NCI-H748 treated with DMSO at 0.1 percent for 48 hours (cell line): ENCODE measurements at places on chromosomes 16 and 17.

GRCh38 chr16:71473891-71474290 is 11.8 kb upstream of the ZNF23 start:
- no peak for DNase-seq

GRCh38 chr17:39973496-39973895 is 7.1 kb upstream of the PSMD3 start:
- DNase-seq, result no peak

GRCh38 chr16:19119564-19119963 is 5.8 kb downstream of the ITPRIPL2 start:
- no peak for DNase-seq

GRCh38 chr16:71353736-71354135 is 4.8 kb upstream of the CALB2 start:
- DNase-seq, result no peak

GRCh38 chr17:55756689-55757088 is 5.8 kb downstream of the PCTP start:
- no peak for DNase-seq

DNA sequence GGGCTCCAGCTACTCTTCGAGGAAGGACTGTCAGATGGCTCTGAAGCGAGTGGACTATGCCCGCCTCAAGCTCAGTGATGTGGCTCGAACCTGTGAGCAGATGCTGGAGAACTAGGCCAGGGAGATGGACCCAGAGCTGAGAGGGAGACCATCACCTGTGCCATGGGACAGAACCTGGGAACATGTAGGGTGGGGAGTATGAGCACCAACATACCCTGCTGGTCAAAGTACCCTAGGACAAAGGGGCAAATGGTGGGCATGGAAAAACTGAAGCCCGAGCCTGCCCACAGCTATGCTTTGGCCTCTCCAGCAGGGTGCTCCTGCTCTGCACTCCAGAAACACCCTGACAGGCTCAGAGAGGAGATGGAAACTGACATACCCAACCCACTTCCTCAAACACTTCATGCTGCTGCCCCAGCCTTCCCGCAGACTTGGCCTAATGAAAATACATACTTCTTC is 1.9 kb downstream of the MED11 start:
- no peak for DNase-seq

DNA sequence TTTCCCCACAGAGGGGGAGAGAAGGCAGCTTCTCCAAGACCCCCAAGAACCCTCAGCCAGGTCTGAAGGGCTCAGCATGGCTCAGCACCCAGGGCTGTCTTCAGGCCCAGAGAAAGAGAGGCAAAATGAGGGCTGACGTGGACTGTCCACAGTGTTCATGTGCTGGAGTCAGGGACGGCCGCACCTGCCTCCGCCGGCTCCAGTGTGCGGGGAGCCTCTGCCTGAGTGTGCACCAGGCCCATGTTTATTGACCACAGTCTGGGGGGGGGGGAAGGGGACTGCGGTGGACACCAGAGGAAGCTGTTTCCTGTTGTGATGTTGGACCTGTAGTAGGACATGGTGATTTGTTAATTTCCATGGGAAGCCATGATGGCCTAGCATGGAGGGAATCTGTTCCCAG is 6.9 kb downstream of the MRM1 start:
- DNase-seq, result no peak

- DNase-seq, result no peak
Observed at GRCh38 chr17:27524594-27524993, 68.3 kb downstream of the KSR1 start.

DNA sequence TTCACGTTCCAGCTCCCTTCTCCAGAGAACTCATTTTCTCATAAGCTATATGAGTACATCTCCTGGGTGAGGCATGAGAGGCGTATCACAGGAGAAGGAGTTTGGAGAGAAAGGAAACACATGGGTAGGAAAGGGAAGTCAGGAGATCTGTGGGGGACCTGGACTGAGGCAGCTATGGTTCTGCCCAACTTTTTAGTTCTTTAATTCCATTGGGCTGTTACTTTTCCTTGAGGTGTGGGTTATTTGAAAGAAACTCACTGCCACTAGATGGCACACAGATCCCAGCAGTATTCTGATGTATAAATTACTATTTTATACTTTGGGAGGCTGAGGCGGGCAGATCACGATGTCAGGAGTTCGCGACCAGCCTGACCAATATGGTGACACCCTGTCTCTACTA is 63.6 kb downstream of the NUP93 start:
- no peak for DNase-seq

DNA sequence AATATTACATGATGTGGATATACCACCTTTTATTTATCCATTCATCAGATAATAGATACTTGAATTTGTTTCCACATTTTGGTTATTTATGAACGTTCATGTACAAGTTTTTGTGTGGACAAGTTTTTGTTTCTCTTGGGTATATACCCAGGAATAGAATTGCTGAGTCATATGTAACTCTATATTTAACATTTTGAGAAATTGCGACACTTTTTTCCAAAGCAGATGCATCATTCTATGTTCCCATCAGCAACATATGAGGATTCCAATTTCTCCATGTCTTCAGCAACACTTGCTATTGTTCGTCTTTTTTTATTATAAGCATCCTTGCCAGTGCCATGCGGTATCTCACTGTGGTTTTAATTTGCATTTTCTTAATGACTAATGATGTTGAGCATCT is 93.9 kb downstream of the GSG1L start:
- DNase-seq, result no peak

- DNase-seq, result no peak
Observed at GRCh38 chr16:83305092-83305491, 502.7 kb upstream of the HSBP1 start.

GRCh38 chr16:68421076-68421475 is 27.2 kb downstream of the SMPD3 start:
- DNase-seq, result no peak

- DNase-seq, result no peak
Observed at GRCh38 chr16:49876716-49877129, 20.8 kb upstream of the ZNF423 start.

DNA sequence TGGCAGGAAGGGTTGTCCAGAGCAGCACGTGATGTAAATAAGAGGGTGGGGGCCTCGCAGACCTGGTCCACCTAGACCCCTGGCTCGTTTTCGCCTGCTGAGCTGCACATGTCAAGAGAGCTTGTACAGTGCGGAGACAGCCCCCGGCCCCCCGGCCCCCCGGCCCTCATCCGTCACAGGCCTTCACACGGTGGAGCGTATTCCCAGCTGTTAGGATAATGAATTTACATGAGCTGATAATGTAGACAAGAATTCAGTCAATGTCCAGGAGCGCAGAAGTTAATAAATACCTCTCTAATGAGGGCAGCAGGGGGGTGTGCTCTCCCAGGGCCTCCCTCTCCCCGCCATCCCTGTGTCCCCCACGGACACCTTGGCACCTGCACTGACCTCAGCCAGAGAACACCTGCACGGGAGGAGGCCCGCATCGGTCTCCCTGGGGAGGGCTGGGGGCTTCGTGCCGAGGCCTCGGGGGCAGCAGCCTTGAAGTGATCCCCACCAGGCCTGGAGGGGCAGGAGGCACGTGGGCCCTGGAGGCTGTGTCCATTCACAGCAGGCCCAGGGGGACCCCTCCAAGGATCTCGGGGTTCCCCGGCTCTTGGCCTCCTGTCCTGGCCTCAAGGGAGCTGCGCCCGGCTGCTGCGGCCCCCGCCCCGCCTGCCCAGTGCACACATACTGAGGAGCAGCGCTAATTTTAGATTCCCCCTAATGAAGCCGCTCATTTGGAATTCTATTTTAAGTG is 14.6 kb downstream of the GSE1 start:
- no peak for DNase-seq

DNA sequence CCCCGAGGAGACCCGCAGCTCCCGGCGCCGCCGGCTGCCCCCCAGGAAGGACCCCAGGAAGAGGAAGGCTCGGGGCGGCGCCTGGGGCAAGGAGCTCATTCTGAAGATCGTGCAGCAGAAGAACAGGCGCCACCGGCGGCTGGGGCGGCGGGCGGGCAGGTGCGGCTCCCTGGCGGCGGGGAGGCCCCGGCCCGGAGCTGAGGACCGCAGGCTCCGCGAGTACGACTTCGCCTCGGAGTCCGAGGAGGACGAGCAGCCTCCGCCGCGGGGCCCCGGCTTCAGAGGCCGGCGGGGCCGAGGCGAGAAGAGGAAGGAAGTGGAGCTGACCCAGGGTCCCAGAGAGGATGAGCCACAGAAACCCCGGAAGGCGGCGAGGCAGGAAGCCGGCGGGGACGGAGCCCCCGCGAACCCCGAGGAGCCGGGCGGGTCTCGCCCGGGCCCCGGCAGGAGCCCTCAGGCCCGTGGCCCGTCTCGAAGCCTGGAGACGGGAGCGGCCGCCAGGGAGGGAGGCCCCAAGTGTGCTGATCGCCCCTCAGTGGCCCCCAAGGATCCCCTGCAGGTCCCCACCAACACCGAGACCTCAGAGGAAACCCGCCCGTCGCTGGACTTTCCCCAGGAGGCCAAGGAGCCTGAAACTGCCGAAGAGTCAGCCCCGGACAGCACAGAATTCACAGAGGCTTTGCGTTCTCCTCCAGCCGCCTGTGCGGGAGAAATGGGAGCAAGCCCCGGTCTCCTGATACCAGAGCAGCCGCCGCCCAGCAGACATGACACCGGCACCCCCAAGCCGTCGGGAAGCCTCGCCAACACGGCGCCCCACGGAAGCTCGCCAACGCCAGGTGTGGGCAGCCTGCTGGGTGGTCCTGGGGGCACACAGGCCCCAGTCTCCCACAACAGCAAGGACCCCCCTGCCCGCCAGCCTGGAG is 22.3 kb upstream of the ZFPM1 start:
- no peak for DNase-seq

GRCh38 chr17:36608794-36609497 is 7.6 kb downstream of the MRM1 start:
- peak; percentile 78 for DNase-seq

GRCh38 chr17:78952706-78953105 is 27.0 kb downstream of the LGALS3BP start:
- no peak for DNase-seq

- DNase-seq, result no peak
Observed at GRCh38 chr16:55542459-55543082, 23.9 kb upstream of the CAPNS2 start.

- DNase-seq, result no peak
Observed at GRCh38 chr17:32356750-32357149, 6.8 kb downstream of the ZNF207 start.

GRCh38 chr16:13968835-13969234 is 48.9 kb downstream of the ERCC4 start:
- DNase-seq, result no peak

- DNase-seq, result no peak
Observed at GRCh38 chr17:77061669-77062068, 79.1 kb upstream of the SEC14L1 start.

DNA sequence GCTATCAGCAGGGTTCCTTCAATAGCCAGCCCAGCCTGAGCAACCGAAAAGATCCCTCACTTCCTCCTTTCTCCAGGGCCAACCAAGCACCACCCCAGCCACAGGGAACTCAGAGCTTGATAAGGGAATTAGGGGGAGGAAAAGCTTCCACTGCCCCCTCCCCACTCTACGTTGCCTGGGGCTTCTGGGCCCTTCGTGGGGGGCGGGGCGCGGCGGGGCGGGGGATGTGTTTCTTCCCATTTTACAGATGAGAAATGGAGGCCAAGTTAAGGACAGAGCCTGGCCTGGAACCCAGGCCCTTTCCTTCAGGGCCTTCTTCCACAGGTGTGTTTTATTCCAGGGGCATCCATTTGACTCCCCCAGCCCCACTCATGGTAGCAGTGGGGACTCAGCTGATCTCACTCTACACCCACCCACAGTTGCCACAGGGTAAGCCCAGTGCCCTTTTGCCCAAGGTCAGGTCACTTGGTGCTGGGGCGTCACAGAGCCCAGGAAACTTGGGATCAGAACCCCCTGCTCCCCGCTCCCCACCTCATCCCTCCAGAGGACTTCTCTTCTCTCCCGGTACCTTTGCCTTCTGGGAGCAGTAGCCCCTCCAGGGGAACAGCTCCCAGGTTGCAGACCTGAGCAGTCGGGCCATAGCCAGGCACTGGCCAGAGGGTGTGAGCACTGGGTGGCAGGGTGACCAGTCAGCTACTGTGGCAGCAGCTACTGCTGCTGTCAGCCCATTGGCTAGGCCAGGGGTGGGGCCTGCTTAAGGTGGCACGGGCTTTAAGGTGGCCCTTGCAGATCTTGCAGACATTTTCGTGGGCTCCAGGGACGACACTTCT is at the start of gene LDHD:
LDHD (minus strand) TSS at position 700 of the 830 bp plus-strand sequence; CDS start at position 640, 60 bp downstream.
- no peak for DNase-seq

DNA sequence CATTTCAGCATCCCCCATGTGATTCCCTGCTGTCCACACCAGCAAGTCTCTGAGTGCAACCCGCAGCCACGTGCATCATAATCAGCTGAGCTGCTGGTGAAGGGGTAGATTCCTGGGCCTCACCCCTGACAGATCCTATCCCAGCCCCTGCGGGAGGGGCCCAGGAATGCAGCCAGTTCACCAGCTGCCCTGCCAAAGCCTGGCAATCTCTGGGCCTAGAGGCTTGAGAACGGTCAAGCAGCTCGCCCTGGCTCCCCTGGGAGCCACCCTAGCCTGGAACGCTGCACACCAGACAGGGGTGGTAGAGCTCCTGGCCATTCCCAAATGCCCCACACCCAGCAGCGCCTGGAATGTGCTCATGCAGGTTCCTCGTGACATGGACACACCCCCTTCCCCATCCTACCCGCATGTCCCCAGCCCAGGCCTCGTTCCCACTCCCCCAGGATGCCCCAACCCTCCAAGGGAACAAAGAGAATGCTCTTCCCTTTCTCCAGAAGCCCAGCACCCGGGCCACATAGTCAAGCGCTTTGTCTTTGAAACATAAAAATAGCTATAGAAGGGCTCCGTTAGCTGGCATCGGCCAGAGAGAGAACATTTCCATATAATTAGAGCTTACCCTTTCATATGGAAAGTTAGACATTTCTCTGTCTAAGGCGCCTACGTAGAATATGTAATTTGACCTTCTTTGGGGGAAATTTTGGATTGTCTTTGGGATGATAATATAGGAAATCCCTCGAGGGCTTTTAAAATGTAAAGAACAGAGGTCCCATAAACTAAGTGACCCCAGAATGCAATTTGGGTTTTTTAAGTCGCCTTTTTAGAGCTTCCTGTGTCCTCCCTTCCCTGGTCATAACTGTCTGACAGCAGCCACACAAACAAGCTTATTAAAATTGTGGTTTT is 3.4 kb downstream of the CEP295NL start:
- no peak for DNase-seq

GRCh38 chr17:10875984-10876555 is 38.2 kb upstream of the PIRT start:
- peak; percentile 29 for DNase-seq

GRCh38 chr17:68750208-68750562 is 149.0 kb upstream of the FAM20A start:
- DNase-seq, result no peak

DNA sequence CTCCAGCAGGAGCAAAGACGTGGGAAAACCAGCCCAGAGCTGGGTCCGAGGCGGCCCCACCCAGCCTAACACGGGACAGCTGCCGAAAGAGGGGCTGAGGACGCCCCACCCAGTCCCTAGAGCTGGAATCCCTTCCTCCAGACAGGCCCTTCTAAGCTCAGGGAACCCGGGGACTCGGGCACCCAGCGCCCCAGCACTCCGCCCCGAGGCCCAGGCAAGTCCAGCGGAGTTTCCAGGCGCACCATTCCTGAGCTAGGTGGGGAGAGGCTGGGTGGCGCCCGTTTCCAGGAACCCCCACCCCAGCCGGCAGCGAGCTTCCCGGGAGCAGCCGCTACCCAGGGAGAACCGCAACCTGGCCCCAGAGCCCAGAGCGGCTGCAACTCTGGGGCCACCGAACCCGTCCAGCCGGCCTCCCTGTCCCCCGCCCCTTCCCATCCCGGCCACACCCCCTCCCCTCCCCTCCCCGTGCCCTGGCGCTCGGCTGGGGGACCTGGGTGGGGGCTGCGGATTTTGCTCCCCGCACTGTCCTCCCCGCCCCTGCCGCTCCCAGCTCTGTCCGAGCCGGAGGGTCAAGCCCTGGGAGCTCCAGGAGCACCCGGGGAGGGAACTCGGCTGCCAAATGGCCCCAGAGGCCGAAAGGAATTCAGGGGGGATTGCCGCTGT is 536 bp downstream of the TMC6 start:
- no peak for DNase-seq
